Effector CD8-positive, alpha-beta T cell (primary cell): ENCODE measurements at places on chromosomes 2 and 18.

DNA sequence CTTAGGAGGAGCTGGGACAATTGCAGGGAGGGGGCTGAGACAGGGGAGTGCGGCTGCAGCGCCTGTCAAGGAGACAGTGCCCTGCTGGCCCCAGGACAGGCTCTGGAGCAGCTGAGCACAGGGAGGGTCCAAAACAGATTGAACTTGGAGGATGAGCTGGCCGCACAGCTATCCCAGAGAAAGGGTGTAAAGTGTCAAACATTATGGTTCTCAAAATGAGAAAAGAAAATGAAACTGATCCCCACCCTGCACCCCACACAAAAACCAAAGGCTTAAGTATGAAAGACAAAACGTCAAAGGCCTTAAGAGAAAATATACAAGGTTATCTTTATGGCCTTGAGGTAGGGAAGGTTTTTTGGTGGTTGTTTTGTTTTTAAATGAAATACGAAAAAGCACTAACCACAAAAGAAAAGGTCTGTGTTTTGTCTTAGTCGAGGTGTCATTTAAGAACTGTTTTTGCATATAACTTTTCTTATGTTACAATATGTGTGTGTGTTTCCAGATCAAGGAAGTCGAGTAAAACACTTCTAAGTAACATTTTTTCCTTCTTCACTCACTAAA is 111.8 kb downstream of the HDAC4 start:
- no peak for DNase-seq

DNA sequence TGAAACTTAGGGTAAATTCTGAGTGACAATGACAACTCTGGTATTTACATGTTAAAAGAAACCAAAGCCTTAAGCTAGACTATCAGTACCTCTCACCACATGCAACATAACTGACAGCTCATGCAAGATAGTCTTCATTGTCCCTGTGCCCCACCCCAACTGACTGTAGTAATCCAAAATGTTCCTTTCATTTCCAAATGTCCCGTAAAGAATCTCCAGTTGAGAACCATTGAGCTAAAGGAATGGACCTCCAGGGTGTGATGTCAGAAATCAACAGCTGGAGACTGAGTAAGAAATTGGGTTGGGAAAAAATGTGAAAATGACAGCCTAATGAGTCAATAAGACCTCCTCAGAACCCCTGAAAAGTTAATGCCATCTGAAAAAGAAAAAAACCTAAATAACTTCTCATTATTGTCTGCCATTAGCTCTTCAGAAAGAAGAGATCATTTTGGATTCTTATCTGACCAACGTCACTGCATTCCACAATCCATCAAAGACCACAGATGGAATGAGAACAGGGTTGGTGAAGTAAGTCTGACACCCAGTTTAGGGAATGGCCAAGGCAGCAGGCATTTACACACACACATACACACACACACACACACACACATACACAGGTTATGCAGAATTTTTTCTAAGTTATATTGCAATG is 51.7 kb upstream of the ACVR2A start:
- DNase-seq, result no peak

DNA sequence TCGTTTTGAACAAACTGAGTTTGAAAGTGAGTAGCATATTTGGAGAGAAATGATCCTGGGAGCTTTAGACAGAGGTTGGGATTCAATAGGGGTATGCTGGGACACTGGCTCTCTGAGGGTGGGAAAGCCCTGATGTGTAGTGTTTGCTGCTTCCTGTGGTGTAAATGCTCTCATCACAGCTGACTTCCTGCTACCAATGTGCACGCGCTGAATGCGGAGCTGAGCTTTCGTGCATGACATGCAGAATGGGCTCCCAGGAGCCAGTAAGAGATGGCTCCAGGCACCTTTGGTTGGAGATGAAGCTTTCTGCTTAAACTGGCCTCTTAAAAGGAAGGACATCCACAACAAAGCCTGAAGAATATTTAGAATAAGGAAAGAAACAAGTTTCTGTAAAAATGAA is 224.1 kb upstream of the CCDC150 start:
- DNase-seq, result no peak

GRCh38 chr18:9788860-9789259 is 80.8 kb downstream of the RAB31 start:
- no peak for DNase-seq

- DNase-seq, result no peak
Observed at GRCh38 chr2:54577035-54577434, 120.9 kb downstream of the SPTBN1 start.

GRCh38 chr2:145015561-145015960 is 495.6 kb upstream of the ZEB2 start:
- no peak for DNase-seq

DNA sequence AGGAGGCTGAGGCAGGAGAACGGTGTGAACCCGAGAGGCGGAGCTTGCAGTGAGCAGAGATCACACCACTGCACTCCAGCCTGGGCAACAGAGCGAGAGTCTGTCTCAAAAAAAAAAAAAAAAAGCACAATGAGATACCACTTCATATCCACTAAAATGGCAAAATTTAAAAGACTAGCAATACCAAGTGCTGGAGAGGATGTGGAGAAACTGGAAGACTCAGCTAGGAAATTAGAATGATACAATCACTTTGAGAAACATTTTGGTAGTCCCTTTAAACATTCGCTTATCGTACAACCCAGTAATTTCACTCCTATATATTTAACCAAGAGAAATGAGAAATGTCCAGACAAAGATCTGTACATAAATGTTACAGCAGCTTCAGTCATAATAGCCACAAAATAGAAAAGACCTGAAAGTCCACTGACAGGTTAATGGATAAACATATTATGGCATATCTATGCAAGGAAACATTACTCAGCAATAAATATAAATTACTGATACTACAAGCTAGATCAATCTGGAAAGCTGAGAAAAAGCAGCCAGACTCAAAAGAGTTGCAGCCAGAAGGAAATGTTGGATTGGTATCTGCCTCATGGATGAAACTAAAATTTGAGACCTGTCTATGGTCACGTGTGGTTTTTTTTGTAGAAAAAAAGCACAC is 40.0 kb downstream of the WDSUB1 start:
- DNase-seq, result no peak

DNA sequence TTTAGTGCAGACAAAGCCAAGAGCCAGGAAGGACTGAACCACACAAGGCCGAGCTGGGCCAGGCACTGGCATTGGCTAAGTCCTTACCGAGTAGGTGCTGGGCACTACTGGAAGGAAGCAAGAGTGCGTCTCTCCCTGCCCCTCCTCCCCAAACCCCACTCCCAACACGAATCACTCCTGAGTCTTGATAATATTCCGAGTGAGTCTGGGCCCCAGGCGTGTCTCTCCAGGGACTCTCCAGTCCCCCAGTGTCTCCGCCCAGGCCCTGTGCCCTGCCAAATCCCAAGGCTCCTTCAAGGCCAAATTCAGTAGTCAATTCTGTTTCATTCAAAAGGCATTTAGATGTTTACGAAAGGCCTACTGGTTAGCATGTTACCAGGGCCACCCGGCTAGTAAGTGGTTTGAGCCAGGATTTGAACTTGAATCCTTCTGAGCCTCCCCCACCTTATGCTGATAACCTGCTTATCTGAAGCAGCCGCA is 82.8 kb downstream of the GLI2 start:
- no peak for DNase-seq

DNA sequence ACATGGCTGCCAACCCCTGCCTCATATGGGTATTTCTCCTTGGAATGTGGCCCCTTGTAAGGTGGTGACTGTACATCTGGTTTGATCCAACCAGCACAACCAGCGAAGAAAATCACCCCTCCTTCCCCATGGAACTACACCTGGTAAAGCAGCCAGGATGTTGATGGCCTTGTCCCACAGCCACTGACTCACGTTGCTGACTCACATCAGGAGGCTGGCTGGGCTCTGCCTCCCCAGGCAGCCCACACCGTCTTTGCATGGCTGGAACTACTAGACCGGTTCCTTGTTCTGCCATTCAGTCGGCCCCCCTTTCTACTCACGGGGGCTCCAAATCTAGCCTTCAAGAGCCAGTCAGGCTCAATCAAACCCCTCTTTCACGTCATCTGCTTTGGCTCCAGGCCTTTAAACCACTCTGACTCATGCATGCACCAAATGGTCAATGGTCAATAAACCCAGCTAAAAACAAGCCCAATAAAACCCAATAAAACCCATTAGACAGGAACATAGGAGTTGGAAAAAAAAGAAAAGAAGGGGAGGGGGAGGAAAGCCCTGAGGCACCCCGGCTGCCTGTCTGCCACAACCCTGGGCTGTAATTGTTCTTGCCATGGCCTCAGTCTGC is 114.8 kb downstream of the PLB1 start:
- no peak for DNase-seq
